SJCRH30 (cell line): ENCODE measurements at places on chromosomes 5 and 9.

DNA sequence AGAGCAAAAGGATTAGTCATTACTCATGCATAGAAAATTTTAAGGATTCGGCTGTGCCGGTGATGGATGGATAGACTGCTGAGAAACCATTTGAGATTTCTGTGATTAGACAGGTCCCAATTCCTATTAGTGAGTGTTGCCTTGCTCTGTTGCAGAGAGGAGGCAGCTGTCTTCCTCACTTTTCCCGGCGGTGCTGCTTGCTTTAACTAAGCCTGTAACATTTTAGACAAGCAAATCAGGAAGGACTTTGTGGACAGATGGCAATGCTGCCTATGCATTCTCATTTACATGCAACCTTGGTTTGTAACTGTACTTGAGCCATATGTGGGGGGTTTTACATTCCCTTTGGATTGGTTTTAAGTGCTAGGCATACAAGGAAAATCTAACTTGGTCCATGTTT is 1176.3 kb downstream of the CDH18 start:
- H3K27me3 ChIP-seq: no peaks in the 10 kb centered on the region
- H3K4me1 ChIP-seq: no peaks in the 10 kb centered on the region
- H3K27ac ChIP-seq: no peak overlapping the region
- no peak for DNase-seq
- no peaks in the 10 kb centered on the region for H3K36me3 ChIP-seq

DNA sequence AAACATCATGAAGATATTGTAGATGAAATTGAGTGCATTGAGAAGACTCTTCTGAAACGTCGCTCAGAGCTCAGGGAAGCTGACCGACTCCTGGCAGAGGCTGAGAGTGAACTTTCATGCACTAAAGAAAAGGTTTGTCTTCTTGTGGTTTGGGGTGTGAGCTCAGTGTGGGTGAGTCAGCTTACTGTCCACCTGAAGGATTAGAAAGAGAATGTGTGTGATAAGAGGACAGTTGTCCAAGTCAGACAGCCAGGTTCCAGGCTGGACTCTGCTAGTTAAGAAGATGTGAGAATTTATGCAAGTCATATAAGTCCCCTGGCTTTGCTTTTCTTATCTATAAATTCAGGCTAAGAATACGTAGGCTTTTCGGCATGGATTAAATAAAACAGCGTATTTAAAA is 46.9 kb downstream of the RAB14 start:
- H3K4me1 ChIP-seq: peaks cover 9% of the 10 kb centered on the region
- DNase-seq: no peak
- no peak overlapping the region for H3K4me3 ChIP-seq
- H3K27ac ChIP-seq: no peak overlapping the region
- no peaks in the 10 kb centered on the region for H3K27me3 ChIP-seq
- peaks cover 72% of the 10 kb centered on the region for H3K36me3 ChIP-seq

DNA sequence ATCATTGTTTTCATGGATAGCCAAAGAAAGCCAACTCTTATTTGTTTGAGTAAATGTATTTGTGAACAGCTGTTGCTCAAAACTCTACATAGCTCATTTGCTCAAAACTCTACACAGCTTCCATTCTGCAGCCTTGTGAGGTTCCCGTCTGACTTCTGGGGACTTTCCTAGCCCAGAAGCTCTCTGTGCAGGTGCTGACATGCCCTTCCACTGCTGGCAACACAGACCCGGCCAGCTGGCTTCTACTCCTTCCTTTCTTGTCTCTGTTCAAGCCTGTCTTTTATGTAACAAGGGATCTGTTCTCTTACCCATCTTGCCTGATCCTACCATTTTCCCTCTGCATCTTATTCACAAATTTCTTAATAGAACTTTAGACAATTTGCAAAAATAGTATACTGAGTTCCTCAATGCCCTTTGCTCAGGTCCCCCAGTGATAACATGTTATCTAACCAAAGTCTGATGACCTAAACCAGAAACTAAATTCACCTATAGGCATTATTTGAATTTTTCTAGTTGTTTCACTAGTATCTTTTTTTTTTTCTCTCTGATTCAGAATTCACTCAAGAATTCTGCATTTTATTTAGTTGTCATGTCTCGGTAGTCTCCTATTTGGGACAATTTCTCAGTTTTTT is 556.5 kb upstream of the SEMA6A start:
- peak; percentile 66 for DNase-seq
- no peaks in the 10 kb centered on the region for H3K36me3 ChIP-seq
- no peak overlapping the region for H3K4me3 ChIP-seq
- H3K4me1 ChIP-seq: peaks cover 27% of the 10 kb centered on the region
- peak overlapping the region; percentile 83 for H3K27ac ChIP-seq

DNA sequence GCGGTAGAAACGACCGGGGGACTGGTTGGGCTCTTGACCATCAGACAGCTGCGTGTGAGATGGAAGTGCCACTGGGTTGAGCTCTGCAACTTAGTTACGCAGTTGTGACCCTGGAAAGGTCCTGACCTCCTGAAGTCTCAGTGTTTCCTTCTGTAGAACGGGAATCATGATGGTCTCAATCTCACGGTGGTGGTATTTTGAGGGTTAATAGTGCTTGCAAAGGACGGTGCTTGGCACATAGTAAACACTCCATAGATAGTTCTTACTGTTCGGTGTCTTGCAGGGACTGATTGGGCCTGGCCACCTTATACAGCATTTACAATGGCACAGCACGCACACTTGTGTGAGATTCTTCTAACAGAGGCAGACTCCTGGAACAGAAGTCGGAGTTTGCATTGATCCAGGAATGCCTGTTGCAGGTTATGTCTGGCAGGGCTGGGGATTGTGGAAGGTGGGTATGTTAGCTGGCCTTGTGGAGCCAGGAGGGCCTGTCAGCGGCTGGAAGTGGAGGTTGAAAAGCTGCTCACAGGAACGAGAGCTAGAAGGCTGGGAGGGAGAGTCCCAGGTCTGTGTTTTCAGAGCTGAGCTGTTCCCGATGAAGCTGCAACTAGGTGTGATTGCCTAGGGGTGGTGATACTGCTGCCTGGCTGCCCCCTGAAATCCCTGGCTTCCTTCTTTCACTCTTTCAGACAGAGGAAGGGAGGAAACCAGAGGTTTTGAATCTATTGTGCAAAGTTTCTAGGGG is 962 bp upstream of the TXN start:
- peak overlapping the region; percentile 85 for H3K27ac ChIP-seq
- no peaks in the 10 kb centered on the region for H3K27me3 ChIP-seq
- 0 out of 2 replicates have a peak, but pooled peaks cover 4% of the 10 kb centered on the region for H3K4me1 ChIP-seq
- H3K4me3 ChIP-seq: peak overlapping the region; percentile 91
- peak; percentile 30 for DNase-seq

DNA sequence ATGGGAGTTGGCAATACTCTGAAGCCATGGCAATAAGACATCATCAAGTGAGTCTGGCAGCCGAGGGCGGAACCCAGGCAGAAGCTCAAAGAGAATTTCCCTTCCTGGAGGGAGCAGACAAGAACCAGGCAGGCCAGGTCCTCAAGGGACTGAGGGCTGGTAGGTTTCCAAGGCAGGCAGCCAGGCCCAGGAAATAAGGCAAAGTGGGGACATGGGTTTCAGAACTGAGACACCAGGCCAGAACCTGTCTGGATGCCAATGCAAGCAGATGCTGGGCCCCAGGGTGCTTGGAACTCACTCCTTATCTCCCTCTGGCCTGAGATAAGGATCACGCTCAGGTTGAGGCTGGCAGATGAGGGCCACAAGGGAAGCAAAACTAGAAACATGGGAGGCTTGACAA is 8.9 kb downstream of the TSSK1B start:
- H3K4me1 ChIP-seq: no peaks in the 10 kb centered on the region
- H3K27me3 ChIP-seq: no peaks in the 10 kb centered on the region; the same call in 1 of the 2 replicates
- H3K4me3 ChIP-seq: no peak overlapping the region
- no peak overlapping the region for H3K27ac ChIP-seq
- H3K36me3 ChIP-seq: no peaks in the 10 kb centered on the region
